ENCODE measurements at places on chromosomes 13 and 19.

GRCh38 chr19:17020823-17021222 lies 5.8 kb downstream of the CPAMD8 start:
- no peak for DNase-seq

DNA sequence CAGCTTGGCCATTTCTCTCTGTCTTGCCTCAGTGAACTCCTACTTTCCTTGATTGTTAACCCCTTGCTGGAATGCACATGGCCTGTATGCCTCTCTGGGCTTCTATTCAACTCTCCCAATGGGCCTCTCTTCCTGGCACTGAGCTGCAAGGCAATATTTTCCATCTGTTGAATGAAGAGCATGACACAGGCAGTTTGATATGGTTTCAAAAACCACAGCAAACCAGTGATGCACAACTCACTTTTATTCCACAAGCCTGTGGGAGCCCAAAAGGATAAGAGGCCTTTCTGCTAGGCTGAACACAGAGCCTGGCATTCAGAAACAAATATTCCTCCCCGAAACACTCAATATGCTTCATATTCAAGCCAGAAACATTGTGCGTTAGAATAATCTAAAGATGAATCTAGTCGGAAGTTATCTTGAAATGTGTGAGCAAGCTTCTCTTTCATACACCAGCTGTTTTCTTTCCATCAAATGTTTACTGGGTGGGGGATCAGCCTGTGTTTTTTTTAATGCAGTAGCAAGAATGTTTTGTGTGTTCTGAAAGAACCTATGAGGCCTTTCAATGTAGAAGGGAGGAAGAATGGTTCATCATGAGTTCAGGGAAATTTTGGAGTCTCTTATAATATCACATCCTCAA lies 443.1 kb upstream of the SPRY2 start:
- DNase-seq = no peak

GRCh38 chr19:37511821-37512220 lies 5.1 kb downstream of the ZNF793 start:
- no peak for DNase-seq

DNA sequence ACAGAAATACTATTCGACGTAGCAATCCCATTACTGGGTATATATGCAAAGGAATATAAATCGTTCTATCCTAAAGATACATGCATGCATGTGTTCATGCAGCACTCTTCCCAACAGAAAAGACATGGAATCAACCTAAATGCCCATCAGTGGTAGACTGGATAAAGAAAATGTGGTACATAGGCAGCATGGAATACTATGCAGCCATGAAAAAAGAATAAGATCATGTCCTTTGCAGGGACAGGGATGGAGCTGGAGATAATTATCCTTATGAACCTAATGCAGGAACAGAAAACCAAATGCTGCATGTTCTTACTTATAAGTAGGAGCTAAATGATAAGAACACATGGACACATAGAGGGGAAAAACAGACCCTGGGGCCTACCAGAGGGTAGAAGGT lies 89.3 kb downstream of the UBL3 start:
- DNase-seq = no peak

GRCh38 chr19:50870417-50871089 lies 2.7 kb upstream of the KLK2 start:
- DNase-seq = no peak

- no peak for DNase-seq
Measured at GRCh38 chr13:40940841-40941240, 78.3 kb downstream of the ELF1 start.

GRCh38 chr13:112959701-112960542 lies 9.1 kb upstream of the MCF2L start:
- no peak for DNase-seq

DNA sequence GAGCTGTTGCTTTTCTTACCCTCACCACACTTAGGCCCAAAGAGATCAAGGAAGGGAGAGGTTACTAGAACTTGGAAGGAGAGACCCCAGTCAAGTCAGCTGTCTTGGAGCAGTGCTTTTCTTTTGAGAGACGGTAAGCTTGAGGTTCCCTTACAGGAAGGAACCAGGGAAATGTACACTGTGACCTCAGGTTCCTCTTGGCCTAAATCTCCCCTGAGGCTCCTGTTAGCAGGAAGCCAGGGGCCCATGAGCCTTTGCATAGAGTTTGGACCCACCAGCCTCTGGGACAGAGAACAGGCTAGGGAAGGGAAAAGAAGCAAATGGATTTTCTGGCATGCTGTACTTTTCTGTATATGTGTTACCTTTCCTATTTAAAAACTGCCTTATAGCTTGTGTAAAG lies 5.9 kb upstream of the GPR18 start:
- no peak for DNase-seq

GRCh38 chr19:18419699-18420460 lies 682 bp downstream of the SSBP4 start:
- DNase-seq = no peak

DNA sequence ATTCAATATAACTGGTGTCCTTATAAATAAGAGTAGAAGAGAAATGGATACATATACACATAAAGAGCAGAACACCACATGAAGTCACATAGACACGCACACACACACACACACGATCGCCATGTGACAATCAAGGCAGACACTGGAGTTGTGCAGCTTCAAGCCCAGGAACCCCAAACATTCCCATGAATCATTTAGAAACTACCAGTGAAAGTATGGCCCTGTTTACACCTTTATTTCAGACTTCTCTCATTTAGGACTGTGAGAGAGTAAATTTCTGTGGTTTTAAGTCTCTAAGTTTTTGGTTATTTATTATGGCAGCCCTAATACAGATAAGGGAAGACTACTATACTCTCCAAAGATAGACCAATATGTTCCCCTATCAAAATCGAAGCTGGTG lies 20.4 kb upstream of the TNFSF13B start:
- DNase-seq = no peak

DNA sequence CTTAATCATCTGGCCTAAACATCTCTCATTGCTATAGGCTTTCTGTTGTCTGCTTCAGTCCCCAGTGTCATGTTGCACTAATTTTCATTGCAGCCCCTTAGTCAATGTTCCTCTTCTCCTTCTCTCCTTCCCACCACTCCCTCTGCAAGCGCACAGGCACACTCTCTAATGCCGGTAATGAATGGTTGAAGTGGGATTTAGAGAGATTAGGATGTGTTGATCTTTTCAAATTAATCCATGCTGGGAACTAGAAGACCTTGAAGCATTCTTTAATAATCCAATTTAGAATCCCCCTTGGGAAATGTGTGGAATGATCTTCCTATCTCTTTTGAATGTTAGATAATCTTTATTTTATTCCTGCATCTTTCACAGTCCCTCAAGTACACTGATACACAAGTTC lies 33.2 kb upstream of the NDFIP2 start:
- DNase-seq = no peak

DNA sequence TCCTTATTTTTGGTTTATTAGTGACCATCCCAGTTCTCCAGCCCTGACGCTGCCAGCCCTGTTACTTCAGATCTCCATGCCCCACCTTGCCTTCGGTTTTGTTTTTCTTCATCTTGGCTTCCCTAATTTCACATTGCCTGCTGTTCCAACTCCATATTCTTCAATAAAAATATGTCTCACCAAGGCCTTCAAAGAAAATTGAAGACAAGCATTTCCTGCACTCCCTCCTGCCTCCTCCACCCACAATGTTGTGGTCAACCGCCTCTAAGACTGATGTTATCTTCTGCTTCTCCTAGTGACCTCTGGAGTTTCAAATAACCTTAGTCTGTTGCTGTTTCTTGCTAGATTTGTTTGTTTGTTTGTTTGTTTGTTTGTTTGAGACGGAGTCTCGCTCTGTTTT lies 14.6 kb downstream of the PLD3 start:
- DNase-seq = no peak

DNA sequence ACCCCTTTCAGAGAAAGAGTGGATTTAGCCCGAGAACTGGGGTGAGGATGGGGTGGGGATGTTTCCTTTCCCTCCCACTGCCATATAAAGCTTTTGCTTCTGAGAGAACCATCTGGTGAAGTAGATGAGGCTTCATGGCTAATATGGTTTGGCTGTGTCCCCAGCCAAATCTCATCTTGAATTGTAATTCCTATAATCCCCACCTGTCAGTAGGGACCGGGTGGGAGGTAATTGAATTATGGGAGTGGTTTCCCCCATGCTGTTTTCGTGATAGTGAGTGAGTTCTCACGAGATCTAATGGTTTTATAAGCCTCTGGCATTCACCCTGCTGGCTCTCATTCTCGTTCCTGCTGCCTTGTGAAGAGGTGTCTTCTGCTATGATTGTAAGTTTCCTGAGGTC lies 270.9 kb downstream of the LMO7 start:
- no peak for DNase-seq

GRCh38 chr19:18168673-18169381 lies 4.8 kb upstream of the IFI30 start:
- DNase-seq = no peak

DNA sequence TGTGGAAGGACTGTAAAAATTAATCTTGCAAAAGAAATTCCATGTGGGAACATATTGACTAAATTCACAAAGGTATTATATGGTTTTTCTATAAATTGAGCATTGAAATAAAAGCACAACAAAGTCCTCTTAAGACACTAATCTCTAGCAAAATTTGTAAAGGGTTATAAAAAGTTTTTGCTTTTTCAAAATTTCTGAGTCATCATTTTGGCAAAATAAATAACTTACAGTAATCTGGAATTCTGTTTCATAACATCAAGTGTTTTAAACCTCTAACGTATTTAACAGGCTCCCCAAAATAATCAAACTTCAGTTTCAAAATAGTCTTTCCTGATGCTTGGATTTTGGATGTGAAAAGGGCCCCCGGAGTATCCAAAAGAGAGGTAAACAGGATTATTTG lies 26.0 kb downstream of the MED4 start:
- DNase-seq = no peak

DNA sequence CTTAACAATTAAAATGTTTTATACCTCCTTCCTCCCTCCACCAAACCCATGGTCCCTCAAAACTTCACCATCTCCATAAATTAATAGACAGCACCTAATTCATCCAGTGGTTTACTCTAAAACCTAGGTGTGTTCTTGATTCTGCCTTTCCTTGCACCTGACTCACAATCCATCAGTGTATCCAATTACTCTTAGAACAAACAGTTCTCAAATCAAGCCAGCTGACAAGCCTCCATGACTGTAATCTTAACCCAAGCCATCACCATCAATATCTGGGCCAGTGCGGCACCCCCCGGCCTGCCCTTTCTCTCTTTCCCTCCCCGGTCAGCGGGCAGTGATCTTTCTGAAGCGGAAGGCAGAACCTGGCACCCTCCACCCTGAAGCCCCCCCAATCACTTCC lies 75.6 kb downstream of the TNFRSF19 start:
- no peak for DNase-seq

DNA sequence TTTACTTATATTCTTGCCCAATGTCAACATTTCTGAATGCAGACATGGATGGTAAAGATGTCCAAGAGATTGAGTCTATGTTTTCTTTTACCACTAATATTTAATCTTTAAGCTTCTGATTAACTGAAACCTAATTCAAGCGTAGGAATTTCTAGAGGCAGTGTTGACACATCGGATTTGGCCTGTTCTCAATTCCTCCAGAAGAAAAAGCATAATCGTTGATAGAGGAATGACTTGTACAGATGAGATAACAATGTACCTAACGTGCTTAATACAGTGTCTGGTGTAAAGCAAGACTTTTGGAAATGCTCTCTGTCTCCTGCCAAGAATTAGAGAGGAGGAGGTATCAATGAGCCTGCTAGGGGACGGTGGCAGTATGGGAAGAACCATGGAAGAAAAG lies 35.2 kb downstream of the SLC15A1 start:
- DNase-seq = no peak

DNA sequence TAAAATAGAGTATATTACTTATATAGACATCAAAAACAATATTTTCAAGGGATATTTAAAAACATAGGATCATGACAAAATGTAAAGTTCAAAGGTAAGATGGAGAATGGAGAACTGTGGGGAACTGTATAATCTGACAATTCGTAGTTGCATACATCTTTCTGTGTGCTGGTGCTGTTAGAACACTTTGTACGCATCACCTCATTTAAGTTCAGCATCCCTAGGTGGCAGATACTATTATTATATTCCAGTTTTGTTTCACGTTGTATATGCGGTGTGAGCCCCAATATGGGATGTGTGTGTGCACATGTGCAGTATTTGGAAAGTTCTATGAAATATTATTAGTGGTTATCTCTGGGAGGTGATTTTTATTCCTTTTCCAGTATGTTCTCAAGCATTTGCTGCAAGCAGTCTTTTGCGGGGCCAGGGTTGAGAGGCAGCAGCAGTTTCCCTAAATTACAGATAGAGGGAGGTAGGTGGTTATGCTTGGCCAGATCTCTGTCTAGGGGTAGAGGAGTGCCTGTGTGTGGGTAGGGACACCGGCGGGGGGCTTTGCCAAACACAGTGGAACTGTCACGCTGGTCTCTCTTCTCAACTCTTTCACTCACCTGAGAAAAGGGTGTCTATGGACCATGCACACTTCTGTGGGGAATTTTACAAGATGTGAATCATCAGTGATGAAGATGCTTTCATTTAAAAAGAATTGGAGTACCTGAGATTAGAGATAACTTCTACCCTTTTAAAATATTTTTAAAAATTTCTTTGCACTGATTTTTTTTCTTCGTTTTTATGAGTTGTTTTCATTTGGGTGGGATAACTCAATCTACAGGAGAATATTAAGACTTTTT lies 55.6 kb upstream of the ALOX5AP start:
- no peak for DNase-seq

- no peak for DNase-seq
Measured at GRCh38 chr19:29875931-29876330, 64.1 kb downstream of the CCNE1 start.

DNA sequence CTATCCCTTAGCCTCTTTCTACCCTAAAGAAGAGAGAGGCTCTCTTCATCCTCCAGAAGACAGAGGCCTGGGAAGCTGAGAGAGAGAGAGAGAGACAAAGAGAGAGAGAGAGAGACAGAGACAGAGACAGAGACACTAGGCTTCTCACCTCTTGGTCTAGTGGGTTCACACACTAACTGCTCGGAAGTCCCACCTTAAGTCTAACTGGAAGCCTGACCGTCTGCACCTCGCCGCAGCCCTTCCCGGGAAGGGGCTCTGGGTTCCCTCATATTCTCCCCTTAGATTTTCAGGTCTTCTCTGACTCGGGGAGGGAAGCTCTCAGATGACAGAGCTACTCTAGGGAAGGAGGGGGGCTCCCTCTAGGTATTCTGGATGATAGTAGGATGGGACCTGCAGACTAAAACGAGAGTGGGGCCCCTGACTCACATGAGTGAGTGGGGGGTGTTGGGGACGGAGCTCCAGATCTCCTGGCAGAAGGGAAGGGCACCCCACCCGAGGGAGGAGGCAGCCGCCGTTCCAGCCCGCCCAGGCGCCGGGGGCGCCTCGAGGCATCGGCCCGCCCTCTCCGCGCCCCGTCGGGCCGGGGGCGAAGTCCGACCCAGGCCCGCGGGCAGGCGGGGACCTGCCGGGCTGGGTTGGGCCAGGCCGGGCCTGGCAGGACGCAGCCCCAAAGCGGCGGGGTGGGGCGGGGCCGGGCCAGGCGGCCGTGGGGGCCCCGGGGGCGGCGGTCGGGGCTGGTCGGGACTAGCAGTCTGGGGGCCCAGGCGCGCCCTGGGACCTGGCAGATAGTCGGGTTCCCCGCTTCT lies 2.0 kb upstream of the JUNB start:
- no peak for DNase-seq

DNA sequence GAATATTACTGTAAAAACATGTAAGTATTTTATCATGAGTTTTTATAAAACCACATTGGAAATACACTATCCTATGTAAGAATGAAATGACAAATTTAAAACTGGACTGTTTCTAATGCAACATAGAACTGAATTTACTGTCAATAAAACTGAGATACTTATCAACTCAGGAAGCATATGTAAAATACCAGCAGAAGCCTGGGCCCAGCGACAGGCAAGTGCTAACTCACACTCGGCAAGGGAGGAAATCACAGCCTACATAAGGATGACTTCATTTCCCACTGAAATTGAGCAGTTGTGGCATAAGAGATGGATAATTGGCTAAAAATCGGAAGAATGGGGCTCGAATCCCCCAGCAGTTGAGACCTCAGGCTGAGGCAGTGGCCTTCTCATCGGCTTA lies 12.1 kb downstream of the PROZ start:
- no peak for DNase-seq
